SJCRH30 (cell line): ENCODE measurements at places on chromosomes 6 and 20. TPM values are rescaled to one million over a fixed set of nuclear protein-coding genes. Genes with fewer than 3 reads are reported as not detected.

DNA sequence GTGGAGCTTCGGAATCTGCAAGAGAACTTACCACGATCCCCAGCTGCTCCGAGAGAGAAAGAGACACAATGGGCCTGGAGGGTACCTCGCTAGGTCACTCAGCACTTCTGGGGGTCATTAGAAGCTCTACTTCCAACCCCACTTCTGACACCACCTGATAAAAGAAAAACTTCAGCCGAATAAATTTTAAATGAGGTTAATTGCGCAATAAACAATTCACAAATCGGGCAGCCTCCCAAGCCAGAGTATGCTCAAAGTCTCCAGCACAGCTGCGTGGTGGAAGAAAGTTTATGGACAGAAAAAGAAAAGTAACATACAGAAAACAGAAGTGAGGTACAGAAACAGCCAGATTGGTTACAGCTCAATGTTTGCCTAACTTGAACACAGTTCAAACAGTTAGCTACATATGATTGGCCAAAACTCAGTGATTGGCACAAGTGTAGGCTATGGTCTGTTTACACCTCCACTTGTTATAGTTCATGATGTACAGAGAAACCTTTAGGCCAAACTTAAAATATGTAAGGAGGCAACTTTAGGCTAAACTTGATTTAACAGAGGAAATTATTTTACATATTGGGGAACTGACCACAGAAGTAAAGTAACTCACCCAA is 52.6 kb downstream of the COL11A2 start:
- H3K4me1 ChIP-seq: no peaks in the 10 kb centered on the region
- DNase-seq: no peak
- no peak overlapping the region for H3K4me3 ChIP-seq
- H3K36me3 ChIP-seq: no peaks in the 10 kb centered on the region
- H3K27me3 ChIP-seq: peaks cover 24% of the 10 kb centered on the region
- no peak overlapping the region for H3K27ac ChIP-seq

GRCh38 chr20:57480444-57481160 is 44.3 kb downstream of the CTCFL start:
- H3K36me3 ChIP-seq: no peaks in the 10 kb centered on the region
- peaks cover 34% of the 10 kb centered on the region for H3K27me3 ChIP-seq
- DNase-seq: no peak
- H3K4me3 ChIP-seq: no peak overlapping the region
- peaks cover 12% of the 10 kb centered on the region for H3K4me1 ChIP-seq
- no peak overlapping the region for H3K27ac ChIP-seq

GRCh38 chr20:11443382-11444119 is 474.1 kb upstream of the BTBD3 start:
- H3K4me1 ChIP-seq: no peaks in the 10 kb centered on the region
- H3K36me3 ChIP-seq: no peaks in the 10 kb centered on the region
- H3K27me3 ChIP-seq: no peaks in the 10 kb centered on the region
- no peak for DNase-seq

- DNase-seq: no peak
- peak overlapping the region; percentile 32; the same call in 1 of the 2 replicates for H3K27ac ChIP-seq
- H3K36me3 ChIP-seq: no peaks in the 10 kb centered on the region
- H3K27me3 ChIP-seq: no peaks in the 10 kb centered on the region
- H3K4me1 ChIP-seq: peaks cover 27% of the 10 kb centered on the region
Observed at GRCh38 chr20:22762576-22763256, 178.3 kb upstream of the FOXA2 start.

DNA sequence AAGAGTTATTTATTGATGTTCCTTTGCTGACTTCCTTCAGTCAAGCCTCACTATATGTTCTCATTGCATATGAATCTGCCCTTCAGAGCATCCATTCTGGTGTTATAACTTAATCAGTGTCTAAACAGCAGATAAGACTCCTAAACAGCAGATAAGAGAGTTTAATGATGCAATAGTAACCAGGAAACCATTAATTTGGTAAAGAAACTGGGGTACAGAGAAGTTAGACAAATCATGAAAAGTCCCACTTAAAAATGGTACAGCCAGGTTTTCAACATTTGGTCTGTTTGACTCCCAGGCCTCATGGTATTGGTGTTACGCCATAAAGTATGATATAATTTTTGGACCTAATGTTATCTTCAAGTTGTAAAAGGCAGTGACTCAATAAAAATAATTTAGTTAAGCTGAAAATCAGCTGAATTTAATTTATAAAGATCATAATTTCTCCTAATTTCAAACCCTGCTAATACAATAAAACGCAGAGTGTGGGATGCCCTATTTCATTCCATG is 127.4 kb upstream of the DST start:
- H3K27me3 ChIP-seq: no peaks in the 10 kb centered on the region
- H3K36me3 ChIP-seq: no peaks in the 10 kb centered on the region
- no peak for DNase-seq
- no peak overlapping the region for H3K4me3 ChIP-seq
- H3K4me1 ChIP-seq: peaks cover 24% of the 10 kb centered on the region

DNA sequence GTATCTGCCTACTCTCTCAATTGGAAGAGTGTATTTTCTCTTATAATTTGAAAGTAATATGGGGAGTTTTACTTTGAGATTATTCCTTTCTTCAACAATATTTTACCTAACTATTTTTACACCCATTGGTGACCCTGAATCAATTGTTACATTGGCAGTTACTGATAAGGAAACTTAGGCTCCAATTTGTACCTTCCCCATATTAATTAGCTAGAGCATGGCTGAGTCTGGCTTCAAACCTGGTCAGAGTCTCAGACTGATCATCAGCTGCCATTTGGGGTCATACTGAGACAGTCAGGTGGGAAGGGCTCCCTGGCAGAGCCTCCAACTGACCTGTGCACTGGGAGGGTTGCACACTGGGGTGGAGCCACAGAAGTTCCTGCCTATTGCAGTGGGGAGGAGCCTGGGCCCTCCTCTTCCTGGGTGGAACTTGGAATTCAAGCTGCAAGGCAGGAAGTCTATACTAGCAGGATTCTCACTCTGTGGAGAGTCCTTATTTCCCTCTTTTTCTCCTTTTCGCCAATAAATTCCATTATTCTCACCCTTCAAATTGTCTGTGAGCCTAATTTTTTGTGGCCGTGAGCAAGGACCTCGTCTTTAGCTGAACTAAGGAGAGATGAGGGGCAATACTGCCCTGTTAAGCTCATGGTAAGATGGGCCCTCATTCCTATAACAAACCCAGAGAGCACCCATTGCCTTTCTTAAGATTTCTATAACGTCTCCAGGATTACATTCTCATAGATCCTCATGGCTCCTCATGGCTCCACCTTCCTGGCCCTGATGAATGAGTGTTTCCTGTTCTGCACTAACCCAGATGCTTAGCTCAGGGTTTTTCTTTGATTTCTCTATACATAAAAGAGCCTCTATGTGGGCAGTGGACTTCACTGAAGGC is 285.1 kb downstream of the ADGB start:
- no peaks in the 10 kb centered on the region for H3K36me3 ChIP-seq
- H3K27me3 ChIP-seq: no peaks in the 10 kb centered on the region
- H3K27ac ChIP-seq: no peak overlapping the region
- no peak for DNase-seq
- H3K4me1 ChIP-seq: peaks cover 3% of the 10 kb centered on the region

- no peak overlapping the region for H3K27ac ChIP-seq
- DNase-seq: no peak
- H3K27me3 ChIP-seq: no peaks in the 10 kb centered on the region
Observed at GRCh38 chr6:33627876-33628275, 6.8 kb downstream of the ITPR3 start.

- H3K27ac ChIP-seq: no peak overlapping the region
- H3K4me3 ChIP-seq: no peak overlapping the region
- H3K27me3 ChIP-seq: peaks cover 4% of the 10 kb centered on the region; the same call in 1 of the 2 replicates
- H3K36me3 ChIP-seq: no peaks in the 10 kb centered on the region
Observed at GRCh38 chr20:16245879-16246278, 327.4 kb downstream of the KIF16B start.

GRCh38 chr20:33693741-33694638 is 7.8 kb upstream of the E2F1 start:
- H3K27me3 ChIP-seq: no peaks in the 10 kb centered on the region
- H3K4me3 ChIP-seq: no peak overlapping the region
- no peaks in the 10 kb centered on the region for H3K36me3 ChIP-seq
- DNase-seq: no peak

DNA sequence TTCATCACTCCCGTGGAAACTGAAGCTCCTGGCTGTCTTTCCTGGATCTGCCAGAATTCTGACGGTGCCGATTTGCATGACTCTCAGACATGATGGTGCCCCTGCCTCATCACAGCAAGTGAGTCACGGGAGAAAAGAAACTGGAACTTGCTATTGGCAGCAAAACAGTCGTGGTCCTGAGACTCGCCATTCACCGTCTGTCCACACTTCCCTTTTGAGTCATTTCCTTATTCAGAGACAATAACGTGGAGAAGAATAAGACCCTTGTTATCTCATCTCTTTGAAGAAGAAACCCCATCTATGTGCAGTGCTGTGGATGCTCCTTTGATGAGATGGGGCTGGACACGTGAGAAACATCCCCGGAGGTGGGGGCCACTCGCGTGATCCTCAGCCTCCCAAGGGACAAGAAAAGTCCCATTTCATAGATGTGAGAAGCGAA is 4.2 kb downstream of the GPR31 start:
- H3K4me3 ChIP-seq: no peak overlapping the region
- no peaks in the 10 kb centered on the region for H3K4me1 ChIP-seq
- no peak overlapping the region for H3K27ac ChIP-seq
- no peak for DNase-seq
- no peaks in the 10 kb centered on the region for H3K36me3 ChIP-seq

DNA sequence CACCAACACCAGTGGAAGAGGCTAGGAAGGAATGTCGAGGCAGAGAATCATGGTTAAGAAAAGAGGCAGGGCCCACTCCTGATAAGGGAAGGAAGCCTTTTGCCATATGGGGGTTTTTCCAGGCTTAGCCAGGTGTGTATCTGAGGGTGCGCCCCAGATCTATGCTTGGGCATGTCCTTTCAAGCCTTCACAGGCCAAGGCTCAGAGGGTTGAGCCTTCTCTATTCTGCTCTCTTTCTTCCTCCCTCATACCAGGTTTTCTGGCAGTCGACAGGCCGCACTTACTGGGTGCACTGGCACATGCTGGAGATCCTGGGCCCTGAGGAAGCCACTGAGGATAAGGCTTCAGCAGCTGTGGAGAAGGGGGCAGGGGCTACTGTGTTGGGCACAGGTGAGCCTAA is 4.7 kb downstream of the CUL9 start:
- no peak overlapping the region for H3K4me3 ChIP-seq
- H3K27me3 ChIP-seq: no peaks in the 10 kb centered on the region
- peaks cover 11% of the 10 kb centered on the region for H3K36me3 ChIP-seq
- H3K27ac ChIP-seq: no peak overlapping the region

GRCh38 chr20:2446845-2447244 is 23.7 kb downstream of the SNRPB start:
- H3K4me3 ChIP-seq: no peak overlapping the region
- no peaks in the 10 kb centered on the region for H3K36me3 ChIP-seq
- no peaks in the 10 kb centered on the region for H3K27me3 ChIP-seq
- no peaks in the 10 kb centered on the region for H3K4me1 ChIP-seq
- no peak for DNase-seq
- no peak overlapping the region for H3K27ac ChIP-seq

- no peaks in the 10 kb centered on the region for H3K36me3 ChIP-seq
- H3K4me1 ChIP-seq: no peaks in the 10 kb centered on the region
- H3K4me3 ChIP-seq: no peak overlapping the region
- no peak for DNase-seq
- no peaks in the 10 kb centered on the region for H3K27me3 ChIP-seq
Observed at GRCh38 chr6:25136854-25137253, 142.3 kb upstream of the CARMIL1 start.

The SLC32A1 gene
- not detected in 2 replicates for total RNA-seq

The MYLK4 gene
- 2.3 and 3.0 TPM in 2 replicates for total RNA-seq

The POU5F1 gene
- 2.4 and 5.7 TPM in 2 replicates for total RNA-seq
